ENCODE measurements at places on chromosomes 11 and 22. TPM values are rescaled to one million over a fixed set of nuclear protein-coding genes. Genes with fewer than 3 reads are reported as not detected.

FAM111B gene
- total RNA-seq: 9.5 TPM

CAPRIN1 gene
- total RNA-seq: 181 TPM

DNA sequence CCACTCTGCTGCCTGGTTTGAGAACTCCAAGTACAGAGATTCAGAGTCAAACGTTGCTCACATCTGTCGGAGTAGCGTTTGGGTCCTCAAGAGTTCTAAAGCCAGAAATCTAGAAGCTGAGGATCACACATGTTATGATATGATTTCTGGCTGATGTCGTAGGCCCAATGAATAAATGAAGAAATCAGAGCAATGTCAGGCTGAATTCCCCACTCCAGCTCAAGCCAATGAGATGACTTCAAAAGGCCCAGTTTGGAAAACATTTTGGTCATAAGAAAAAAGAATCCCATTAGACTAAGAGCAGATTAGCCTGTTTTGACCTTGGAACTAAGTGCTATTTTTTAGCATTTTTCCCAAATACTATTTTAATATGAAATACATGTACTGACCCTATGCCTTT is 106.7 kb downstream of the ETS1 start:
- DNase-seq: no peak

DNA sequence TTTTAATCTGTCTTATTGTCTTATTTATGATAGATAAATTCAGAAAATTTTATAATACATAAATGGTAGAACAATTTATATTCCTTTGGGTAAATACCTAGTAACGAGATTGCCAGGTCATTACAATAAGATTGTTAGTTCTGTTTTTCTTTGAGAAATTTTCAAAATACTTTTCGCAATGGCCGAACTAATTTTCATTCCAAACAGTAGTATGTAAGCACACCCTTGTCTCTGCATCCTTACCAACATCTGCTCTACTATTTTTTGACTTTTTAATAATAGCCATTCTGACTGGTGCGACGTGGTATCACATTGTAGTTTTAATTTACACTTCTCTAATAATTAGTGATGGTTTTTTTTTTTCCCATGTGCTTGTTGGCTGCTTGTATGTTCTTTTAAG is 351.4 kb upstream of the LUZP2 start:
- DNase-seq: no peak

DNA sequence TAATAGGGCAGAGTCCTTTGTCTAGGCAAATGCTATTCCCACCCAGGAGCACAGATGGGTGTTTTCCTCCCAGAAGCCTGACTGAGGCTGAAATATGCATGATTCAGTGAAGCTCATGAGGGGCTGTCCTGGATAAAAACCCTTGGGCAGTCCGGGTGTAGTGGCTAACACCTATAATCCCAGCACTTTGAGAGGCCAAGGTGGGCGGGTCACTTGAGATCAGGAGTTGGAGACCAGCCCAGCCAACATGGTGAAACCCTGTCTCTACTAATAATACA is 48.6 kb upstream of the LMO2 start:
- no peak for DNase-seq

Measured in spinal cord (tissue), 10 donors.